ENCODE measurements at places on chromosomes 11 and 22.

DNA sequence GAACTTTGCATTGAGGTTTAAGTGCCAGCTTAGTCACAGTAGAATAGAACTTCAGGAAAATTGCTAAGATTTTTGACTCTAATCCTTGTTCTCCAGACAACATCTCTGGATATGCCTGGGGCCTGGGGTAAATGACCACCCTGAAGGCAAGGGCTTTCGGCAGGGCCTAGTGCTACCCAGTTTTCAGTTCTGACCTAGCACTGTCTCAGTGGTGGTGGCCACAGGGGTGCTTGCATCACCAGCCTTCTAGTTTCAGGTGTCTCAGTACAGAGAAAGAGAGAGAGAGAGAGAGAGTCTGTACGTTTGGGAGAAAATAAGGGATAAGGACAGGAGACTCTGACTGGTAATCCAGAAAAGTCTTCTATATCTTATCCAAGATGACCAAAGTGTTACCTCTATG, 890.5 kb downstream of the JRKL start:
- DNase-seq = no peak
- no peak overlapping the region for H3K4me3 ChIP-seq
- H3K36me3 ChIP-seq = no peaks in the 10 kb centered on the region
- no peaks in the 10 kb centered on the region for H3K27me3 ChIP-seq

GRCh38 chr11:29040489-29040888, 932.3 kb downstream of the METTL15 start:
- H3K36me3 ChIP-seq = no peaks in the 10 kb centered on the region
- H3K27me3 ChIP-seq = no peaks in the 10 kb centered on the region
- no peak overlapping the region for H3K4me3 ChIP-seq

DNA sequence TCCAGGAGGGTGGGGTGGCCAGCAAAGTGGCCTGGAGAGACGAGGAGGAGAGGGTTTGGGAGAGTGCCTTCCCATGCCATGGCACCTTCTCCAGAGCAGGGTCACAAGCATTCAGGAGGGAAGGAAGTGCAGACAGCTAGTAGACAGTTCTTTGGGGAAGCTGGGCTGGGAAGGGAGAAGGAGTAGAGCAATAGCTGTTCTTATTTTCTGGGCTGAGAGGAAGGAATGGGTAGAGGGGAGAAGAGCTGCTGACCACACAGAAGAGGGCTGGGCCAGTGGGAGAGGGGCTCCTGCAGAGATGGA, 14.8 kb upstream of the PICK1 start:
- H3K4me3 ChIP-seq = no peak overlapping the region
- peak overlapping the region; percentile 54 for H3K27ac ChIP-seq
- DNase-seq = no peak
- H3K27me3 ChIP-seq = no peaks in the 10 kb centered on the region
- no peaks in the 10 kb centered on the region for H3K36me3 ChIP-seq

DNA sequence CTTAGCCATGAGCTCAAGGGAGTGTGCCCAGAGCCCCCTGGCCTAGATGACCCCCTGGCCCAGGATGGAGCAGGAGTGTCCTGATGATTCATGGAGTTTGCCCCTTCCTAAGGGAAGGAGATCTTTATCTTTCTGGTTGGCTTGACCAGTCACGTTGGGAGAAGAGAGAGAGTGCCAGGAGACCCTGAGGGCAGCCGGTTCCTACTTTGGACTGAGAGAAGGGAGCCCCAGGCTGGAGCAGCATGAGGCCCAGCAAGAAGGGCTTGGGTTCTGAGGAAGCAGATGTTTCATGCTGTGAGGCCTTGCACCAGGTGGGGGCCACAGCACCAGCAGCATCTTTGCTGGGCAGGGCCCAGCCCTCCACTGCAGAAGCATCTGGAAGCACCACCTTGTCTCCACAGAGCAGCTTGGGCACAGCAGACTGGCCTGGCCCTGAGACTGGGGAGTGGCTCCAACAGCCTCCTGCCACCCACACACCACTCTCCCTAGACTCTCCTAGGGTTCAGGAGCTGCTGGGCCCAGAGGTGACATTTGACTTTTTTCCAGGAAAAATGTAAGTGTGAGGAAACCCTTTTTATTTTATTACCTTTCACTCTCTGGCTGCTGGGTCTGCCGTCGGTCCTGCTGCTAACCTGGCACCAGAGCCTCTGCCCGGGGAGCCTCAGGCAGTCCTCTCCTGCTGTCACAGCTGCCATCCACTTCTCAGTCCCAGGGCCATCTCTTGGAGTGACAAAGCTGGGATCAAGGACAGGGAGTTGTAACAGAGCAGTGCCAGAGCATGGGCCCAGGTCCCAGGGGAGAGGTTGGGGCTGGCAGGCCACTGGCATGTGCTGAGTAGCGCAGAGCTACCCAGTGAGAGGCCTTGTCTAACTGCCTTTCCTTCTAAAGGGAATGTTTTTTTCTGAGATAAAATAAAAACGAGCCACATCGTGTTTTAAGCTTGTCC, 14.3 kb downstream of the ADORA2A start:
- H3K27ac ChIP-seq = peak overlapping the region; percentile 25
- no peak for DNase-seq
- no peaks in the 10 kb centered on the region for H3K27me3 ChIP-seq
- no peaks in the 10 kb centered on the region for H3K36me3 ChIP-seq

DNA sequence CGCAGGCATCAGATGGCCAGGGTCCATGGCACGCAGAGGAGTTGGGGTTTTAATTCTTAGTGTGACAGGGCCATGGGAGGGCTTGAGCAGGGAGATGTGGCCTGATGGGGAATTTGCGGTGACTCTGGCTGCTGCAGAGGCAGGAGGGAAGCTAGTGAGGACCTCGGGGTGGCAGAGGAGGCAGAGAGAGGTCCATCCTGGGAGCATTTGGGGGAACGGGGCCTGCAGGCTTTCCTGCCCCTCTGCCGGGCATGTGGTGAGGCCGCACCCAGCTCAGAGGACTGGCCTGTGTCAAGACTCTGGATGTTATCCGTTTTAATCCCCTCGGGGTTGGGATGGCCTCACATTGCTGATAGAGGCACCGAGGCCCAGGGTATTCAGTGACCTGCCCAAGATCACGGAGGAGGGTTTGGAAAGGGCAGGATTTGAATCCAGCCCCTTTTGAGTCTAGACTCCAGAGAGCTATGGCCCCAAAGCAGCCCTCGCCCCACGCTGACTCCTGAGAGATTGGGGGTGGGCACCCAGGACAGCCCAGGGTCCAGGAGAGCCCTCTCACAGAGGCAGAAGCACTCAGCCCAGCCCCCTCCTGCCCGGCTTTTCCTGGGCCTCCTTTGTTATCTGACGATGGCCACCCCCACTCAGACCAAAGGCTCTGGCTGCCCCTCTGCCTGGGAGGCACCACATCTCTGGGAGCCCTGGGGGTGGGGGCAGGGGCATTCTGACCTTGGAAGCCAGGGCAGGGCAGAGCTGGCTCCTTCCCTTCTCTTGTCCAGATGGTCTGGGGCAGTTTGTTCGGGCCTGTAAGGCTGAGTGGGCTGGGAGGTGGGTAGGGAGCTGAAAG, 13.9 kb downstream of the MGAT3 start:
- no peak overlapping the region for H3K4me3 ChIP-seq
- H3K27ac ChIP-seq = peak overlapping the region; percentile 77
- no peak for DNase-seq
- H3K4me1 ChIP-seq = no peaks in the 10 kb centered on the region
- H3K36me3 ChIP-seq = no peaks in the 10 kb centered on the region

GRCh38 chr22:48960980-48961660, 866.6 kb downstream of the BRD1 start:
- H3K27me3 ChIP-seq = no peaks in the 10 kb centered on the region
- H3K4me3 ChIP-seq = no peak overlapping the region
- DNase-seq = peak; percentile 6

DNA sequence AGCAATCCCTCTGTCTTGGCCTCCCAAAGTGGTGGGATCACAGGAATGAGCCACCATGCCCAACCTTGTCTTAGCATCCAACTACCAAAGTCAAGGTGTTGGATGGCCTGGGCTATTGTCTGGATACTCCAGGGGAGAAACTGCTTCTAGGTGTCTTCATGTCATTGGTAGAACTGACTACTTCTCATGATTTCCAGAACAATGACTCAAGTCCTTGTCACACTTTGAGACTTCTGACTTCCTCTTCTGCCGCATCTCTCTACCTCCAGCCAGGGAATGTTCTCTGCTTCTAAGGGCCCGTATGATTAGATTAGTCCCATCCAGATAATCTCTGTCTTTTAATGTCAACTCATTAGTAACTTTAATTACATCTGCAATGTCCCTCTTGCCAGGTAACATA, 30.6 kb downstream of the APOL6 start:
- H3K4me1 ChIP-seq = no peaks in the 10 kb centered on the region
- no peaks in the 10 kb centered on the region for H3K36me3 ChIP-seq
- no peak overlapping the region for H3K27ac ChIP-seq

DNA sequence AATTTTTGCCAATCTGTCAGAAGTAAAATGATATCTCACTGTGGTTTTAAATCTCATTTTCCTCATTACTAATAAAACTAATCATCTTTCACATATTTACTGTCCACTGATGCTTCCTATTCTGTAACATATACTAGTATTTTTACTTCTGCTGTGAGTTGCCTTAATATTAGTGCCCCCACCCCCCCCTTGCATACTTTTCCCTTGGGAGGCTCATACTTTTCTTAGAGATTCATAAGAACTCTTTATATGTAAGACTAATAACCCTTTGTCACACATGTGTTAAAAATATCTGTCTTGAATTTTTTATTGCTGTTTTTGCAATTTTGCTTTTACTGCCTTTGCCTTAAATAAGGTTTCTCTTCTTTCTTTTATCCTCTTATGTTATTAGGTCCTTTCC, 87.2 kb downstream of the PHF21A start:
- H3K4me3 ChIP-seq = no peak overlapping the region
- no peaks in the 10 kb centered on the region for H3K27me3 ChIP-seq
- H3K36me3 ChIP-seq = no peaks in the 10 kb centered on the region
- H3K4me1 ChIP-seq = no peaks in the 10 kb centered on the region

DNA sequence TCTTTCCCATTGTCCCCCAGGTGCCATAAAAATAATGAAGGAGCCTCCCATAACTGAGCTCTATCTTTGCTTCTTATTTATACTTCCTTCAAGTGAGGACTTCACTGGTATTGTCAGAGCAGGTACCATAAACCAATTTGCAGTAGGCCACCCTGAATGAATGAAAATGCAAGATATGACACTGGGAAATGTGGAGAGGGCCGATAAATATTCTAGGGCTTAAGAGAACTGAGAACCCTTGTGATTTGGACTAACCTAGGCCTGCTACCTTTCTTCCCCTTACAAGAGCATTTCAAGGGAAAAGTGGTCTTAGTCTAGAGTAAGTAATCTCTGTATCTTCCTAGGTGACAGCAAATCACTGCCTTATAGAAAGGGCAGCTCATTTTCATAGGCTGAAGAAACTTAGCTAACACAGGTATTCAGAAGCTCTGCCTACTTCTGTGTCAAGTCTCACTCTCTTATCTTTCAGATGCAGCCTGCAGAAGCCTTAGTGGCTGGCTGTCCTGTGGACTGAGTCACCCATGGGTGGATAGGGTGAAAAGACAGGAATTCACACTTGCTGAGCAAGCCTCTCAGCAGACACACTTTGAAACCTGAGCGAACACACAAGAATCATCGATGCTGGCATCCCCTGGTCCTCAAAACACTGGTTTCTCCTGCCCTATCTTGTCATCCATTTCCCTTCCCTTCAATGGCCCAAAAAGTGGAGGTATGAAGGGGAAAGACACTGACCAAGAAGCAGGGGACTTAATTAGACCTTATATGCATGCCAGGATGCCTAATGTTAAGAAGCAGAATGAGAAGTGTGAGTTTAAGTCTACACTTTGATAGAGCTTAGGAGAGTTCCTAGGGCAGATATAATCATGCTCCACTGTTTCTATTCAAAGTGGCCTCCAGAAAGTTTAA, 15.2 kb downstream of the NRIP3 start:
- H3K36me3 ChIP-seq = no peaks in the 10 kb centered on the region
- H3K4me1 ChIP-seq = no peaks in the 10 kb centered on the region
- H3K27me3 ChIP-seq = no peaks in the 10 kb centered on the region

DNA sequence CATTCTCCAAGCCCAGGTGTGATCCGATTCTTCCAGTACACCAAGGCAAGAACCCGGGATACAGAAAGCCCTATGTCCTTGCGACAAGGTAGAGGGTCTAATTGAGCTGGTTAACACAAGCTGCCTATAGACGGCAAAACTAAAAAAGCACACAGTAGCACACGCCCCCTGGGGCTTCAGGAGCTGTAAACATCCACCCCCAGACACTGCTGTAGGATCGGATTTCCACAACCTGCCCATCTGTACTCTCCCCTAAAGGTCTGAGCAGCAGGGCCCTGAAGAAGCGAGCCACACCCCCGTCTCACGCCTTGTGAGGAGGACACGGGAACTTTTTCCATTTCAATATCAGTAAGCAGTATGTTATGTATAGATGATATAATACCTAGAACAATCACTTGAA, 624.7 kb downstream of the BUD13 start:
- H3K36me3 ChIP-seq = no peaks in the 10 kb centered on the region
- no peak overlapping the region for H3K27ac ChIP-seq
- DNase-seq = no peak

DNA sequence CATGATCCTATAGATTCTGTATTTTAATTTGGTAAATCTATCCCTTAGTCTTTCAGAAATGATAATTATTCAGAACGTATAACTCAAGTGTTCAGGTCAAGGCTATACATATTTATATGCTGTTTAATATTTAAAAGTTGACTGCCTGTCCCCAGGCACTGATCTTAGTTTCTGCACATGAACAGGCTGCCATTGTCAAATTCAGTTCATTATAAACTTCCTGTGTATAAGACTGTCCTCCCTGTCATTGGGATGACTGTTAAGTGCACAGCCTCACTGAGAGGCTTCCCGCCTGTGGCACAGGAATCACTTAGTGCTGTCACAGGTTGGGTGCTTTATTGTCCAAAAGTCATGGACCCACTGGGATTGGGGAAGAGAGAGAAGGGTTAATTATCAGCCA, 92.1 kb upstream of the TTC12 start:
- no peaks in the 10 kb centered on the region for H3K36me3 ChIP-seq
- H3K4me3 ChIP-seq = no peak overlapping the region
- H3K4me1 ChIP-seq = no peaks in the 10 kb centered on the region

GRCh38 chr22:36465232-36466021, 16.0 kb downstream of the TXN2 start:
- peak; percentile 94 for DNase-seq
- no peaks in the 10 kb centered on the region for H3K27me3 ChIP-seq
- H3K36me3 ChIP-seq = no peaks in the 10 kb centered on the region
- peak overlapping the region; percentile 98 for H3K27ac ChIP-seq
- H3K4me1 ChIP-seq = peaks cover 2% of the 10 kb centered on the region

GRCh38 chr11:102837156-102837555, 6.3 kb downstream of the MMP3 start:
- DNase-seq = no peak
- H3K4me3 ChIP-seq = no peak overlapping the region
- no peaks in the 10 kb centered on the region for H3K36me3 ChIP-seq
- H3K27me3 ChIP-seq = no peaks in the 10 kb centered on the region
- no peaks in the 10 kb centered on the region for H3K4me1 ChIP-seq

GRCh38 chr11:115919341-115920091, 415.3 kb upstream of the CADM1 start:
- no peaks in the 10 kb centered on the region for H3K4me1 ChIP-seq
- H3K36me3 ChIP-seq = no peaks in the 10 kb centered on the region
- DNase-seq = no peak
- H3K4me3 ChIP-seq = no peak overlapping the region

GRCh38 chr22:31091106-31091975, 10.2 kb downstream of the SMTN start:
- H3K36me3 ChIP-seq = peaks cover 10% of the 10 kb centered on the region
- DNase-seq = no peak
- no peak overlapping the region for H3K4me3 ChIP-seq
- no peak overlapping the region for H3K27ac ChIP-seq
- no peaks in the 10 kb centered on the region for H3K27me3 ChIP-seq
- H3K4me1 ChIP-seq = no peaks in the 10 kb centered on the region
